SJSA1 (cell line): ENCODE measurements at places on chromosomes 1 and 21. TPM values are rescaled to one million over a fixed set of nuclear protein-coding genes. Genes with fewer than 3 reads are reported as not detected.

The ZCCHC17 gene
- total RNA-seq, result 42.0 and 50.2 TPM in 2 replicates

- H3K4me3 ChIP-seq, result no peak overlapping the region
- no peaks in the 10 kb centered on the region for H3K27me3 ChIP-seq
- DNase-seq, result no peak
- no peak overlapping the region for H3K27ac ChIP-seq
Measured at GRCh38 chr1:190138266-190138665, 339.4 kb downstream of the BRINP3 start.

GRCh38 chr1:59691261-59691660 lies 123.5 kb upstream of the HOOK1 start:
- no peaks in the 10 kb centered on the region for H3K27me3 ChIP-seq
- H3K4me1 ChIP-seq, result peaks cover 11% of the 10 kb centered on the region
- no peaks in the 10 kb centered on the region for H3K36me3 ChIP-seq
- no peak overlapping the region for H3K4me3 ChIP-seq
- H3K27ac ChIP-seq, result no peak overlapping the region
- no peak for DNase-seq

DNA sequence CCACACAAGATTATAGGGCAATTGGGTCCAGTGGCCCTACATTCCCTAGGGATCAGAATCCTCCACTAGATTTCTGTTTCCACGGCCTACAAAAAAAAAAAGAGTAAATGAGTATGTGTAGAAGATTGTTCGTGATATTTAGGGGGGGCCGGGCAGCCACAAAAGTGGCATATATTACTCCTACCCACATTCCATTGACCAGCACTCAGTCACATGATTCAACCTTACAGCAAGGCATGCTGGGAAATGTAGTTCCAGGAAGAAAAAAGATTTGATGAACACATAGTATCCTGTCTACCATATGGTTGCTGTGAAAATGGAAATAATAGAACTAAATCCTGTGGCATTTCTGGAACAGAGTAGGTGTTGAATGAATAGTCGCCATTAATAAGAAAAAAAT lies 43.4 kb upstream of the GJB5 start:
- no peaks in the 10 kb centered on the region for H3K36me3 ChIP-seq
- peaks cover 12% of the 10 kb centered on the region for H3K4me1 ChIP-seq
- DNase-seq, result no peak
- no peak overlapping the region for H3K27ac ChIP-seq
- no peaks in the 10 kb centered on the region for H3K27me3 ChIP-seq

GRCh38 chr1:91768120-91768519 lies 117.8 kb downstream of the TGFBR3 start:
- H3K27ac ChIP-seq, result no peak overlapping the region
- no peaks in the 10 kb centered on the region for H3K4me1 ChIP-seq
- no peak overlapping the region for H3K4me3 ChIP-seq
- DNase-seq, result no peak
- H3K27me3 ChIP-seq, result no peaks in the 10 kb centered on the region

- peaks cover 15% of the 10 kb centered on the region for H3K27me3 ChIP-seq
- no peak for DNase-seq
- H3K36me3 ChIP-seq, result no peaks in the 10 kb centered on the region
- peaks cover 37% of the 10 kb centered on the region for H3K4me1 ChIP-seq
- no peak overlapping the region for H3K4me3 ChIP-seq
Measured at GRCh38 chr1:38293567-38293966, 247.0 kb upstream of the POU3F1 start.

GRCh38 chr21:37626320-37626719 lies 259.7 kb downstream of the DYRK1A start:
- no peaks in the 10 kb centered on the region for H3K4me1 ChIP-seq
- H3K4me3 ChIP-seq, result no peak overlapping the region
- no peaks in the 10 kb centered on the region for H3K36me3 ChIP-seq
- H3K27me3 ChIP-seq, result peaks cover 10% of the 10 kb centered on the region
- no peak overlapping the region for H3K27ac ChIP-seq
- DNase-seq, result no peak

- no peak overlapping the region for H3K4me3 ChIP-seq
- no peak overlapping the region for H3K27ac ChIP-seq
- no peaks in the 10 kb centered on the region for H3K27me3 ChIP-seq
Measured at GRCh38 chr1:201887116-201887866, 1.4 kb upstream of the SHISA4 start.

The TNFRSF4 gene
- not detected in 2 replicates for total RNA-seq

The SLFNL1 gene
- 0.03 TPM in 1 of 2 replicates, not detected in the other for total RNA-seq

The EPHA2 gene
- total RNA-seq, result 44.0 and 51.0 TPM in 2 replicates

The CORT gene
- total RNA-seq, result 1.7 TPM in 1 of 2 replicates, not detected in the other
